ENCODE measurements at places on chromosomes 7 and 10.

GRCh38 chr7:69476416-69476815, 121.9 kb upstream of the AUTS2 start:
- DNase-seq, result no peak

- DNase-seq, result no peak
Measured at GRCh38 chr10:2469802-2470201, 597.5 kb upstream of the PFKP start.

- no peak for DNase-seq
Measured at GRCh38 chr7:139958599-139959284, 104.0 kb downstream of the PARP12 start.

- no peak for DNase-seq
Measured at GRCh38 chr10:121465215-121465614, 133.0 kb downstream of the FGFR2 start.

DNA sequence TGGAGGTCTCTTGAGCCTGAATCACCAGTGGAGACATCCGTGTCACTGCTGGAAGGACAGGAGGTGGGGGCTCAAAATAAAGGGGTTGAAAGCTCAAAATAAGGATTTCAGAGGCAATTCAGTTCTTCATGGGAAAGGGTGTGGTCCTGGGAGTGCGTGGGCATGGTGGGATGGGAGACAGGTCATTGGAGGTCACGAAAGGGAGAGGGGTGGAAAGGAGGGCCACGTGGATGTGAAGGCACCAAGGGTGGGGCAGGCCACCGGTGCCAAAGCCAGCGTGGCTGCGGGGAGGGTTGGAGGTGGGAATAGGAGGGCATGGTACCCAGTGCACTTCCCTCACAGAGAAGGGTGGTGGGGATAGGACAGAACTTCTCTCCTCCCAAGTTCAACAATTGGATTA, 59.7 kb downstream of the HTR5A start:
- DNase-seq, result no peak

DNA sequence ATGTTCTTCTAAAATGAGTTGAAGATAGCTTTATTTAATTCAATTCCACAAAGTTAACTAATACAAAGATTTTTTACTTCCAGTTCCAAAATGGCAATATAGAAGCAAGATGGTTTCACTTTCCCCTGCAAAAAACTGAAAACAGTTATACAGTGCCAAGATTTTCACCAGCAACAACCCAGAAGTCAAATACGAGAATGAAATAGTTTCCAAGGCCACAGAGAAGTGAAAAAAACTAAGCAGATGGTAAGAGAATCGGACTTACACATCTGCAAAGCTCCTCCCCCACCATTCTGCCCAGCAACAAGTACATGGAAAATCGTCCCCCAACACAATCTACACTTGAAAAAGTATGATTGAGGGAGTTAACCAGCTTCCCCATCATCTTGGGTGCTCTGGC, 30.3 kb upstream of the KEL start:
- DNase-seq, result no peak

DNA sequence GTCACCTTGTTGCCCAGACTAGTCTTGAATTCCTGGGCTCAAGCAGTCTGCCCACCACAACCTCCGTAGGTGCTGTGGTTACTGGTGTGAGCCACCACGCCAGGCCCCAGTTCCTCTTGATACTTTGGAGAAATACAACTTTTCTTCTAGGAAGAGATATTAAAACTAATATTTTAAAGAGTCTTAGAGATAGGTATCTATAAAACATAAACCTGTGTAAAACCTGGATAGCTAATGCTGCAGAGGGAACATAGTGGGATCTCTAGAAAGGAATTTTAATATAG, 4.8 kb upstream of the GDI2 start:
- no peak for DNase-seq

DNA sequence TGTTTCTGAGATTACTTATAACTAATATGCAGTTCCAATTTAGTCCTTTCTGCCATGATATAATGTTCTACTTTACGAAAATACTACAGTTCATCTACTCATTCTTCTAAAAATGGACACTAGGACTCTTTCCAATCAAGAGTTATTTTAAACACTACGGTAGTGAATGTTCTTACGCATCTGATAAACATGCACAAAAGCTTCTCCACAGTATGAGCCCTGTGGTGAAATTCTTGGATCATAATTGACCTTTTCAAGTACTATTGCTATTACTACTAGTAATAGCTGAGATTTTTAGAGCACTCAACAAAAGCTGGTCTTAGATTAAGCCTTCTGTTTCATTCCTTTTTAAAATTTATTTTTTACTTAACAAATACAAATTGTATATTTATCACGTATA, 106.4 kb downstream of the CH25H start:
- DNase-seq, result no peak

DNA sequence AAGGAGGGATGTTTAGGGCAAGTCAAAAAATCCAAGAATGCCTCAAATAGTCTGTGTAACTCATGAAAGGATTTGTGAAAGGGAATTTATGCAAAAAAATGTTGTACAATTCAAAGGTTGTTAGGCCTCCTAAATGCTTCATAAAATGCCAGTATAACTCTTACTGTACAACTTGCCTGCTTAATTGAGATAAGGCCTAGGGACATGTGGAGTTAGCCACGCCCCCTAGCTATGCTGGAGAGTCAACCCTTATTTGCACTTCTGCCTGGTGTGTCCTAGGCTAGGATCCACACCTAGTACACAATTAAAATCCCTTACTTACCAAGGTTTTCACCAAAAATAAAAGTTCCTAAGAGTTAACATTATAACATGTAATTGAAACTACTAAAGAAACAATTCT, 77.2 kb downstream of the ZNF680 start:
- DNase-seq, result no peak

DNA sequence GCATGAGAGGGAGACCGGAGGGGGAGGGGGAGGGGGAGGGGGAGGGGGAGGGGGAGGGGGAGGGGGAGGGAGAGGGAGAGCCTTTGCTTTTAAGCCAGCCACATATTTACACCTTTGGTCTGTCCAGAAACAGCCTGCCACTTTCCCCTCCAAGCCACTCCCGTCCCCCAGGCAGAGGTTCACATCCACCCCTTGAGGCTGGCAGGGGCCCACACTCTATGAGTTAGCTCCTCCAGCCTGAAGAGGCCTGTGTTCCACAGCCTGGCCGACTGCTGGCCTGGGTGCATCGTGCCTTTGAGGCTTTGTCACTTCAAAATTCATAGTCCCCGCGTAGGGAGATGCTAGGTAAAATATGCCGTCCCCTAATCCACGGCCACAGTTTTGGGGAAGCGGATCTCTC, 16.5 kb downstream of the ADAMTS14 start:
- no peak for DNase-seq

- no peak for DNase-seq
Measured at GRCh38 chr10:91555455-91555854, 77.4 kb downstream of the PPP1R3C start.

DNA sequence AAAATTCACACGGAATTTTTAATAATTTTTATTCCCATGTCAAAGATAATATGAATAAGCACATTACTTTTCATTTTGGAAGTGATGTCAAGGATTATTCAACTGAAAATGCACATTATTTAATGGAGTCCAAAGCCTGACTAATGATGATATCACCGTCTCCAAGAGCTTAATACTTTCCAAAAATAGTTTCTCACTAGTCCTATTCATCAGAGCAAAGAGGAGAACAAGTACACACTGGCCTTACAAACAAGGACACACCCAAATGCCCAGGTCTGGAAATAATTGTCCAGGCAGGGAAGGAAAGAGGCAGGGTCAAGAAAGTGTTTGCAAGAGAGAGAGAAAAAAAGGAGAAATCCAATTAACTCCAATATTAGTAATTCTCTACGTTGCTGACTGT, 216.8 kb upstream of the CCDC6 start:
- no peak for DNase-seq

DNA sequence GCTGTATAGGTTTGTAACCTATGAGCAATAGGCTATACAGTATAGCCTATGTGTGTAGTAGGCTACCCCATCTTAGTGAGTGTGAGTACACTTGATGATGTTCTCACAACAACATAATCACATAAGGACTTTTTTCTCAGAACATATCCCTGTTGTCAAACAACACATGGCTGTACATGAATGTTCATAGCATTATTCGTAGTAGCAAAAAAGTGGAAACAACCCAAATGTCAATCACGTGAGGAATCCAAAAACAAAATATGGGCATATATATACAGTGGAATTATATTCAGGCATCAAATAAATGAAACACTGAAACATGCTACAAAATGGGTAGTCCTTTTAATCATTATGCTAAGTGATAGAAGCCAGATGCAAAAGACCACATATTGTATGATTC, 31.1 kb downstream of the CCDC172 start:
- DNase-seq, result no peak

DNA sequence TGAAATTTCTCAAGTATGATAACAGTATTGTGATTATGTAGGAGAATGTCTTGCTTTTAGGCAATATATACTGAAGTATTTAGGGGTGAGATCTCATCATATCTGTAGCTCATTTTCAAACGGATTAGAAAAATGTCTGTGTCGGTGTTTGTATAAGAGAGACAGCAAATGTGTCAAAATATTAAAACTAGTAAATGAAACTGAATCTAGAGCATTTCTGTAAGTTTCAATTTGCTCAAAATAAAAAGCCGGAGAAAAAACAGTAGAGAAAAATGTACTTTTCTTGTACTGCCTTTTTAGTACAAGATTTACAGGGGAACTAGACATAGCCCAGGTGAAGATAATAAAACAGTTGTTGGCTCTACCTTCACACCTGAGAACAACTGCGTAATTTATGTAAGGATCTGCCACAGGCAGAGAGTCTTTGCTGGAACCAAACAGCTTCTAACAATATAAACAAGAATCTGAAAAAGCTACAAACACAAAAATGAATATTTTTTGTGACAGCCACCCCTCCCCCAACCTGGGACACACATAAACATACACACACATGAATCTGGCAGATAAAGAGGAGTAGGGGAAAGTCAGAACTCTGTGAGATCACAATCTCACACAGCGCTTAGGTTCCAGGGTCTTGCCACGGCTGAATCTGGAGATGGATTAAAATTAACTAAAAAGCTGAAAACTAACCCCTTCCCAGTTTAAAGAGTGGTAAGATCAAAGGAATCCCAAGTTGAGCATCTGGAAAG, 153.3 kb downstream of the AVL9 start:
- DNase-seq, result no peak

- no peak for DNase-seq
Measured at GRCh38 chr7:1934017-1934416, 263.9 kb downstream of the ELFN1 start.

- no peak for DNase-seq
Measured at GRCh38 chr7:129845972-129846327, 106.8 kb downstream of the UBE2H start.

GRCh38 chr10:32795598-32796183, 162.3 kb downstream of the ITGB1 start:
- no peak for DNase-seq

DNA sequence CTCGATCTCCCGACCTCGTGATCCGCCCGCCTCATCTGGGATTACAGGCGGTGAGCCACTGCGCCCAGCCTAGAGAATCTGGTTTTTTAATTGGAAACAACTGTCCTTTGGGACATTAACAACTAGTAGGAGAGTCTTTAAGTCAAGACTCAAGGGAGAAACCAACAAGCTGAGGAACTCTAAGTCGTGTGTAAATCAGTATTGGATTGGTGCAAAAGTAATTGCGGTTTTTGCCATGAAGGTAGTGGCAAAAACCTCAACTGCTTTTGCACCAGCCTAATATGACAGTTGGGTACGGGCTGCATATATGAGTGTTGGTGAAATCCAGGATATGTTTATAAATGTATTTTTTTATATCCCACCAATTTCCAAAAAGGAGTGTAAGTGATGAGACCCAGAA, 113.9 kb upstream of the PLXNA4 start:
- no peak for DNase-seq

- no peak for DNase-seq
Measured at GRCh38 chr7:103714376-103714927, 268.4 kb upstream of the SLC26A5 start.

DNA sequence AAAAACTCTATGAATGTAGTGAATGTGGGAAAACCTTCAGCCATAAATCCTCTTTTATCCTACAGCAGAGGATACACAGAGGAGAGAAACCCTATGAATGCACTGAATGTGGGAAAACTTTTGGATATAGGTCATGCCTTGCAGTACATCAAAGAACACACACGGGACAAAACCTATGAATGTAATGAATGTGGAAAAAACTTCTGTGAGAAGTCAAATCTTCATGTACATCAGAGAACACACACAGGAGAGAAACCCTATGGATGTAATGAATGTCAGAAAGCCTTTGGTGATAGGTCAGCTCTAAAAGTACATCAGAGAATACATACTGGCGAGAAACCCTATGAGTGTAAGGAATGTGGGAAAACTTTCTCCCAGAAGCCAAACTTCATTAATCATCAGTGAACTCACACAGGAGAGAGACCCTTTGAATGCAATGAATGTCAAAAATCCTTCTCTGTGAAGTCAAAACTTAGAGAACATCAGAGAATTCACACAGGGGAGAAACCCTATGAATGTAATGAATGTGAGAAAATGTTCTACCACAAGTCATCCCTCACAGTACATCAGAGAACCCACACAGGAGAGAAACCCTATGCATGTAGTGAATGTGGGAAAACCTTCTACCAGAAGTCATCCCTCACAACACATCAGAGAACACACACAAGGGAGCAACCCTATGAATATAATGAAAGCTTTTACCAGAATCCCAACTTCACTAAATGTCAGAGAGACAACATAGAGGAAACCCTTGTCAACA, 45.6 kb downstream of the ZNF487 start:
- no peak for DNase-seq

GRCh38 chr7:142066536-142066935, 45.0 kb upstream of the MGAM2 start:
- no peak for DNase-seq

All from 8988T (cell line).